ENCODE measurements at places on chromosomes 16 and 17.

DNA sequence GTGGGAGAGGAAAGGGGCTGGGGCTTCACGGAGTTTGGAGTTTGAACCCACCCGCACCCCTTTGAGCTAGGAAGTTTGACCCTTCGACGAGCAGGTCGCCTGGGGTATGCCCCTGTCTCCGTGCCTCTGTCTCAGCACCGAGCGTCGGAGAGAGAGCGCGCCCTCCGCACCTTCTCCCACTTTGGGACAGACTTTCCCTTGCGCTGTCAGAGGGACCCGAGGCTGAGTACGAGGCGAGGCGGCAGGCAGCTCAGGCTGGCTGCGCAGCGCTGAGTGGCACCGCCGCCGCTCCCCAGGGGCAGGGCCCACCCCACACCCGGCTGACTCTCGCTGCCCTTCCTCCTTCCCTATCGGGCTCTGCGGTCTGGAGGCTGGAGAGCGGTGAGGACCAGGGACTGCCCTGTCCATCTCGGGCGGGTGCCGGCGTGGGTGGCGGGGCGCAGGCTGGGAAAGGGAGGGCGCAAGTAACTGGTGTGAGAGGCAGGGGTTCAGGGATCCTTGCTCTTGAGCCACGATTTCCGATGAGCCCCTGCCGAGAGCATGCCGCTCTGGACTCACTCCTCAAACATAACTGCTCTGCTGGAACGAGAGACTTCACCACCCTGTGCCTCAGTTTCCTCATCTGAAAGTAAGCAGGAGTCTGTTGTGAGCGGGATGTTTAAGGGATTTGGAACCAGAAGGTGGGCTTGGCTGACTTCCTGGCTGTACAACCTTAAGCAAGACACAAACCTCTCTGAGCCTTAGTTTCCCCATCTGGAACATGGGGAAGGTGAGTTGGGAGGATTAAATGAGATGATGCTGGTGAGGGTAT is 981 bp downstream of the BEAN1 start:
- DNase-seq: no peak

GRCh38 chr16:88535191-88535856 is 34.9 kb upstream of the ZC3H18 start:
- no peak for DNase-seq

GRCh38 chr16:57752581-57753447 is 17.2 kb downstream of the KATNB1 start:
- no peak for DNase-seq

- DNase-seq: no peak
These were observed 7.0 kb upstream of the SPATA20 start for GRCh38 chr17:50539762-50540559.

DNA sequence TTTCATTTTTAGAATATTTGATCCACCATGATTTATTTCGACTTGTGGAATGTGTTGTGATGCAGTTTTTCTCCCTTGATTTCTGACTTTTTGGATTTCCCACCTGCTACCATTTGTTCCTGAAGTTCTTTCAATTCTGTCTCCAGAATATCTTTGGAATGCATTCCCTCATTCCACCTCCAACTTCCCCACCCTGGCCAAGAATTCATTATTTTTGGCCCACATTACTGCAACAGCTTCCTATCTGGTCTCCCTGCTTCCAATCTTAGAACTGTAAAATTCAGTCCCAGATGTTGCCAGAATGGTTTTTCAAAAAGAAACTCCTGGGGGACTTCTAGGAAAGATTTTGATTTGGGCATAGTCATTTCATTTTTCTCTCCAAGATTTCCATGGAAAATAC is 182.3 kb upstream of the HS3ST4 start:
- DNase-seq: no peak

Data from dorsolateral prefrontal cortex (tissue), 122 donors.